ENCODE measurements at places on chromosomes 3 and 15.

DNA sequence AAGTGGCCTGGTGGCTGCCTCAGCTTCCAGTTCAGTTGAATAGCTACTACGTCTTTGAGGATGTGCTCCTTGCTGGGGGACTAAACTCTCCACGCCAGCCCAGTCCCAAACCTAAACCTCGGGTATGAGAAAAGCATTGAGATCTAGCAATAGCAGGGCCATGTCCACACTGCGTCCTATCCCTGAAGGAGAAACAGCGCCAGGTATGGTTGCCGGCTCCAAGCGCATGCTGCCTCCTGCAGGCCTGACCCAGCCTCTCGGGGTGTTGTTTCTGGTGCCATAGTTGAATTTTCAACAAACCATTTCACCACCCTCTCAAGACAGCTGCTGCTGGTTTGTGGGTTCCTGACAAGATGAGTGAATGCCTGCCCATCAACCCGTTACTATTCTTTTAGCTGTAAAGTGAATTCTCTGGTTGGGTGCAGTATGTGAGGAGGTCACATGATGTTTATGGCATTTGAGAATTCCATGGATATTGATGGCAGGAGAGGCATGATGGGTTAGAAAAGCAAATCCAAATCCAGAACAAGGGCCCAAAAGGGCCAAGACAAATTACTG lies 13.0 kb upstream of the SLC28A1 start:
- DNase-seq: no peak

GRCh38 chr3:194541483-194541882 lies 54.7 kb upstream of the ATP13A3 start:
- no peak for DNase-seq

DNA sequence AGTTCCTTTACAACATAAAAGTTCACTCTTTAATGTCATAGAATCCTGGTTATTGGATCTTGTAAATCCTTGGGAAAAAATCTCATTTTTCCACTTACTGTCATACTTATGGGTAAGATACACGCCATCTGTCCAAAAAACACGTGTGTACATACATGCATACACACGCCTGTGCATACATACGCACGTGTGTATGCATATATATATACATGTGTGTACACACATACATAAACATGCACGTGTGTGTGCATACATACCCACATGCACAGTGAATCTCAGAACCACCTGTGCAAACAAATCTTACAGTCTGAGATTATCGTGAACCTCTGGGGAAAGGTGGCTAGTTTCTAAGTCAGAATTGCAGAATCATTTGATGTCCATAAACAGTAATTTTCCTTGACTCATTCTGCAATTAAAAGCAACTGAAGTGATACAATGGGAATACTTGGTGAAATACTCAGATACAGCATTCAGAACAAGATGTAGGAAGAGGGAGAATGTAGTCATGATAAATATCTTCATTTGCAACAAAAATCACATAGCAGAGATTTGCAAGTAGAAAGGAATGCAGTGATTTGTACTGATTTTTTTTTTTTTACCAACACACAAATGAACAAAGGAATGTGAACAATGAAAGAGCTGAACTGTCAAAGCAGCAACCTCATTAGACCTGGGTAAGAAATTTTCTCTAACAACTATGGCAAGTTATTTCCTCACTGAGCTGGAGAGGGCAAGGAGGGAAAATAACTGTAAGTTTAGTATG lies 160.6 kb upstream of the POU1F1 start:
- DNase-seq: no peak

DNA sequence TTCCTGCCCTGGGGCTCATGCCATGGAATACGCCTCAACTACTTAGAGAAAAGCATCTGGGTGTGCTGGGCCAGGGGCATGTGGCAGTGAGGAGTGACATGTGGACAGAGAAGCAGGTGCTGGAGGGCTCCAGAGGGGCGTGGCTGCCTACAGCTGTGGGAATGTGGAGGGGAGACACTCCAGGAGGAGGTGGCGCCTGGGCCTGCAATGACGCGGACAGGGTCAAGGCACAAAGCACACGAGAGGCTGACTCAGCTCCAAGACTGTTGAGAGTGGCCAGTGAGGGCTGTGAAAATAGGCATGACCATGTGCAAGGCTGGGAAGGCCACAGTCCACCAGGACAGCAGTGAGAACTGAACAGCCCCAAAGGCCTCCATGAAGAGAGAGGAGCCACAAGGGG lies 48.5 kb downstream of the PTH1R start:
- DNase-seq: no peak

DNA sequence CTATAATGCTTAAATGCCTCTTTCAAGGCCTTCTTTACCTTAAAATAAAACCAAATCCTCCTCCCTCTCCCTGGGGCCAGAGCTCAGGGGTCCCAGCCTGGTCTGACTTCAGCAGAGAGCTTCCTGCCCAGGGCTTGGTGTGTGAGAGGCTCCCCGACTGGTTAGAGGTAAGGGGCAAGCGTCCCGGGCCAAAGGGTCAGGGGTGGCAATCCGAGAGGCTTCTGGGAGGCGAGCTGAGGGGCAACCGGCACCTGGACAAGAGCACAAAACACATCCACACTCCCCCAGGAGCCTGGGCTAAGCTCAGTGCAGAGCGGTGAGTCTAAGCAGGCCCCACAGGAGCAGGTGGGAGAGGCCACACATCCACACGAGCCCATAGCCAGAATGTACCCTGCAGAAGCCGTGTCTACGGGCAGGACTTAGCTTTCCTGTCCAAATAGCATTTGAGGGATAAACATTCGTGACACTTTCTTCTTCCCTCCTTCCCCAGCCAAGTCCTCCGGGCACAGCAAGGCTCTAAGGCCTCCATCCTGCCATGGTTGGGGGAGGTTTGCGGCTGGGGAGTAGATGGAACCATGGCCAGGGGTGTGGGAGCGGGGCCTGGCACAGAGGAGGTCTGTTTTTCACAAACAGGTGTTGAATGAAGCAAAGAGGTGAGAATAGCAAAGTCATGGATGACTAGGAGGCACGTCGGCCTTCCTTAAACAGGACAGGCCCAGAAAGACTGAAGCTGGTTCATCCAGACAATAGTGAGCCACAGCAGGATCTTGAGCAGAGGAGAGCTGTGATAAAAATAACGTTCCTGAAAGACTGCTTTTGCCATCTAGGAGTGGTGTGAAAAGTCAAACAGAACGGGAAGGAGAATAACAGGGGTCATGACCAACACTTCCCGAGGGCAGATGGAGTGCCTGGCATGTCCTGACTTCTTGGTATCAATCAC lies 98.7 kb upstream of the IQSEC1 start:
- DNase-seq: no peak

DNA sequence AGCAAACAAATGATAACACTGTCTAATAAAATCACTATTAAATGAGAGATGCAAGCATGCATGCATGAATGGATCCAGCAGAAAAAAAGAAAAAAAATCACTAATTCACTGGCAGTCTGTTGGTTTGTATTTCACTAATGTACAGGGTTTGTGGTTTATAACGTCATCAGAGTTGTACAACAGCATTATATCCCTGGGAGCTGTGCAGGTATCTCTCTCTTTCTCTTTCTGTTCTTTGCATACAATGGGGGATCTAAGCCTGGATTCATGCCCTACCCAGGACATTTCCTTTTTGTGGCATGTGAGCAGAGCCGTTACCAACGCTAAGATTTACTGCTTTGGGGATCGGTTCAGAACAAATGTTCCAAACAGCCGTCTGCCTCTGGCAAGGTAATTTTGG lies 229.5 kb downstream of the SOX2 start:
- DNase-seq: no peak

GRCh38 chr15:25734680-25735355 lies 128.3 kb downstream of the ATP10A start:
- no peak for DNase-seq

- DNase-seq: no peak
These were observed 14.8 kb downstream of the VILL start for GRCh38 chr3:38005076-38006020.

DNA sequence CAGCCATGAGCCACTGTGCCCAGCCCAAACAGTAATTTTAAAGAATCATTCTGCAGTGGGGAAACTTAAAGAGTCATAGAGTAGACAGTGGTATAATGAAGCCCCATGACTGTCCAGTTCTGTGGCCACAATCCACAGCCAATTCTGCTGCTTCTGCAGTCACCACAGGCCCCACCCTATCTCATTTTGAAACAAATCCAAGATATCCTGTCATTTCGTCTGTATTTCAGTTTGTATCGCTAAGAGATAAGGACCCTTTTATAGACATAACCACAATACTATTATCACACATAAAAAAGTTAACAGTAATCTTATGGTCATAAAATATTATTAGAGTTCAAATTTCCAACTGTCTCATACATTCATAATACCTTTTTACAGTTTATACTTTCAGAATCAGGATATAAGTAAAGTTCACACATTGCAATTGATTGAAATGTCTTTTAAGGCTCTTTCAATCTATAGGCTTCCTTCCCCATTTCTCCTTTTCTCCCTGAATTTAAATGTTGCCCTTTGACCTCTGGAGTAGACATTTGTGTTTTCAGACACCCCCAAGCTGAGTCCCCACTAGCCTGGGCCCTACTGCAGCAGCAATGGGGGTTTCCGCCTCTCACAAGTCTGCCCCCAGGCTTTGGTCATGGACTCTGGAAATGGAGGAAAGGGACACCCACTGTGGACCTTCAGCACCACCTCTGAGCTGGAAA lies 4.2 kb upstream of the NUP210 start:
- DNase-seq: no peak

GRCh38 chr3:8113626-8114025 lies 388.0 kb upstream of the LMCD1 start:
- DNase-seq: no peak

DNA sequence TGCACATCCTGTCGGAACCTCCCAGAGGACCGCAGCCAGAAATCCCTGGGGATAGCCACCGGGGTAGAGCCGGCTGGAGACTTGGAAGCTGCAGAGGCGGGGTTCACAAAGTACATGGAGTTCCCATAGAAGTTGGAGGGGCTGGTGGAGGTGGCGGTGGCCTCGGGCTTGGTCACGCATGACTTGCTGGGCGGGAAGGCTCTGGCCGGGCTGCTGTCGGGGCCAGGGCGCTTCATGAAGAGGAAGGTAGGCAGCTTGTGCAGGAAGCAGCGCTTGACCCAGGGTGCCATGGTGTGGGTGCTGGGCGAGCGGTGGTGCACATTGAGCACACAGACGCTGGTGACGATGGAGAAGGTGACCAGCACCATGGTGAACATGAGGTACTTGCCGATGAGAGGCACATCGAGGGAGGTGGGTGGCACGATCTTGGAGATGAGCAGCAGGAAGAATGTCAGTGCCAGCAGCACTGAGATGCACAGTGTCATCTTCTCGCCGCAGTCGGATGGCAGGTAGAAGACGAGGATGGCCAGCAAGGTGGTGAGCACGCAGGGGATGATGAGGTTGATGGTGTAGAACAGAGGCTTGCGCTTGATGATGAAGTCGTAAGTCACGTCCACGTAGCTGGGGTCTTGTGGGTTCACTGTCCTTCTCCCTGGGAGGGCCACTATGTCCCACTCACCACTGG lies 8.4 kb upstream of the CHRNA3 start:
- DNase-seq: no peak

- DNase-seq: no peak
These were observed 388.4 kb upstream of the CBLB start for GRCh38 chr3:106257172-106257571.

- DNase-seq: no peak
These were observed 396.7 kb downstream of the FOXP1 start for GRCh38 chr3:71186801-71187200.

DNA sequence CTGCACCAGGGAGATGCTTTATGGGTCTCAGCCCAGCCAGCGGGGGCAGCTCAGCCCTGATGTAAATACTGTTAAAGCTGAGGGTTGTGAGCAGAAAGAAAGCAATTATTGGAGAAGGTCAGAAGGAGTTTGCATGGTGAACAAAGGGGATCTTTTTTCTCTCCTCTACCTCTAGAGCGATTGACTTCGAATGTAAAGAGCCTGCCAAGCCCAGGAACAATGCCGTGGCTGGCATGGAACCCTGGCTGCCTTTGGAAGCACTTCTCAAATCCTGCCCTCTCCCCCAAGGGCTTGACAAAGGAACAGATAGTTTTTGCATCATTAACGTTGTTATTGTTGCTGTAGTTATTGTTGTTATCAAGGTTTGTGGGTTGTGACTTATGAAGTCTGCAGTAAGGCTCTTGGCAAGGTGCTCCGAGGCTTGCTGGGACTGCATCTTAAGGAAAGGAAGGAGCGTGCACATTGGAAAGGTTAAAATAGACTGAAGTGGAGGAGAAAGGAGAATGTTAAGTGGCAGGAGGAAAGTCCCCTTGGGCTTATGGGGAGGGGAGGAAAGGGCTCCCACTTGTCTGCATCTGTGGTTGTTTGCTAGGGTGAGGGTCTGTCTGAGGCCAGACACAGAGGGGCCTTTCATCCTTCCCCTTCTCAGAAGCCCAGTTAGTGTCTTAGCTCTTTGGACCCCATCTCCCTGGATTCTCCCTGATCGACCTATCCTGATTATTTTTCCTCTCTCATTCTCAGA lies 16.7 kb downstream of the PDIA5 start:
- DNase-seq: no peak

- DNase-seq: no peak
These were observed 11.6 kb downstream of the NEK11 start for GRCh38 chr3:131038326-131038725.

DNA sequence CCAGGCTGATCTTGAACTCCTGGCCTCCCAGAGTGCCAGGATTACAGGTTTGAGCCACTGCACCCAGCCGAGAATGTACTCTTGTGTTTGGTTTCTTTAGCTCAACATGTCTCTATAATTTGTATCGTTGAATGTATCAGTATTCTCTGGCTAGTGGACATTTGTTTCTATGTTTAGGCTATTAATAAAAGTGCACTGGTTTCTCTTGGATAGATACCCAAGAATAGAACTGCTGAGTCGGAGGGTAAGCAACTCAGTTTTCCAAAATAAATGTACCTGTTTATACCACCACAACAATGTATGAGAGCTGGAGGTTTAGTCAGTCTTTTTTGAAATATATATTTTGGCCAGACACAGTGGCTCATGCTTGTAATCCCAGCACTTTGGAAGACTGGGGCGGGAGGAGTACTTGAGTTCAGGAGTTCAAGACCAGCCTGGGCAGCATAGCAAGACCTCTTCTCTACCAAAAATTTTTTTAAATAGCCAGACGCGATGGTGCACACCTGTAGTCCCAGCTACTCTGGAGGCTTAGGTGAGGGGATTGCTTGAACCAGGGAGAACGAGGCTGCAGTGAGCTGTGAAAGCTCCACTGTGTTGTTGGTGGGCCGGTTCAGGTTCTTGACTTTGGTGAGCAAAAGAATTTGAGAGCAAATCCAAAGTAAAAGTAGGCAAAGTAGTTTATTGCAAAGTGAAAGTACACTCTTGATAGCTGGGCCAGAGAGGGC lies 7.7 kb upstream of the IVD start:
- no peak for DNase-seq

DNA sequence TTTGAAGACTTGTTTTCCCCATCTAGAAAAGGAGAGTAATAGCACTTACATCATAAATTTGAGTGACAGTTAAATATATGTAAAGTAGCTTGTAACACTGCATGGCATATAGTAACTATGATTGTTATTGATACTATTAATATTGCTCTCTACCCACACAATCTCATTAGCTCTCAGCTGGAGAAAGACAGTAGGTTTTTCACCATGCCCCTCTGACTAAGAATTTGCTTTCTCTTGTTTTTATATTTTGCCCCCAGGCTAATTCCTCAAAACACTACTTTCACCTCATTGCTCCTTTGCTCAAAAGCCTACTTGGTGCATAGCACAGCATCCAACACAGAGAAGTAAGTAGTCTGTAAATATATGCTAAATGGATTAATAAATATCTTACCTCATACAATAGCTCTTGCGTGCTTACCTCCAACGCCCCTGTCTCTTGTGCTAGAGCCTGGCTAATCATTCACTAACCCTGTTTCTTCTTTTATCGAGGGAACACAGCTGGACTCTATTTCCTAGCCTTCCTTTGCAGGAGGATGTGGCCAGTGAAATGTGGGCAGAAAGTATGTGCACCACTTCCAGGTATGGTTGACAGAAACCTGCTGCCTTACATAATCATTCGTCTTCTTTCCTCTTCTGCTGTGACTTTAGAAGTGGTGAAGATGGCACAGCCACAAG lies 190.0 kb downstream of the PLCH1 start:
- no peak for DNase-seq
